Pancreas (tissue), 10 donors: ENCODE measurements at places on chromosomes 11 and 22.

- H3K27me3 ChIP-seq = no peaks in the 10 kb centered on the region
- H3K4me1 ChIP-seq = no peaks in the 10 kb centered on the region
- DNase-seq = peak; percentile 74
- no peak overlapping the region for H3K4me3 ChIP-seq
- no peaks in the 10 kb centered on the region for H3K36me3 ChIP-seq
- H3K27ac ChIP-seq = no peak overlapping the region
Observed at GRCh38 chr11:8360086-8360828, 96.6 kb upstream of the LMO1 start.

GRCh38 chr11:1546536-1547466 lies 25.3 kb downstream of the DUSP8 start:
- DNase-seq = peak; percentile 49
- no peak overlapping the region for H3K27ac ChIP-seq
- H3K27me3 ChIP-seq = no peaks in the 10 kb centered on the region
- H3K4me1 ChIP-seq = peaks cover 17% of the 10 kb centered on the region
- H3K4me3 ChIP-seq = peak overlapping the region; percentile 23

DNA sequence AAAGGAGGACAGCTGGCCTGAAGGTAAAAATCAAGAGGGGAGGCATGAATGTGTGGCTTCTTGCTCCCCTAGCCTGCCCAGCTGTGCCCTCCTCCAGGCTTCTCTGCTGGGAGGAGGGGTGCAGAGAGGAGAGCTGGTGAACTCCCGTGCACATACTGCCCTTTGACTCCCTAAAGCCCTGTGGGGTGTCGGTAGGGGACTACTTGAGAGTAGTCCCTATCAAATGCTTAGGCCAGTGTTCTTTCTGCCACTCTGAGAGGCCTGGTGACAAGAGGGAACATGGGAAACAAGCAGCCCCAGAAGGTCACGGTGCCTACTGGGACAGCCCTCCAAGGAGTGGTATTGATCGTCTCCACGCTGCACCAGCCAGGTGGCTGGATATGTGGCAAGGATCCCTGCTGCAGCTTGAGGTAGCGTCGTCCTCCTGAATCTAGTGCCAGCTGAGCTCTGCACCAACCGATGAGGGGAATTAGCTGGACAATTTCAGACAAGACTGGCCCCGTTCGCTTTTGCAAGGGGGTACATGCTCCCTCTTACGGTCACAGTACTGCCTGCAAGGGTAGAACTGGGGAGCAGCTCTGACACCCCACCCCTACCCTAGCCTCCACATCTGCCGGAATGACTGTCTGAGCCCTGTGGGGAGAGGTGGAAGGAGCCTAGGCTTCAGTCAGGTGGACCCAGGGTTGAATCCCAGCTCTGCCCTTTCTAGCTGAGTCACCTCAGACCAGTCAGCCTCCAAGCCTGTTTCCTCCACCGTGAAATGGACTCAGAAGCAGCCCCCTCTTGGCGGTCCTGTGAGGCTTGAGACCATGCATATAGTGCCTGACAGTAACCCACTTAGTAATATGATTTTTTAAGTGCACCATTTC lies 17.1 kb upstream of the C11orf96 start:
- no peak overlapping the region for H3K4me3 ChIP-seq
- peaks cover 4% of the 10 kb centered on the region for H3K36me3 ChIP-seq
- H3K27ac ChIP-seq = no peak overlapping the region

GRCh38 chr11:60992842-60993409 lies 21.4 kb downstream of the CD6 start:
- H3K27me3 ChIP-seq = no peaks in the 10 kb centered on the region
- no peaks in the 10 kb centered on the region for H3K36me3 ChIP-seq
- DNase-seq = no peak

DNA sequence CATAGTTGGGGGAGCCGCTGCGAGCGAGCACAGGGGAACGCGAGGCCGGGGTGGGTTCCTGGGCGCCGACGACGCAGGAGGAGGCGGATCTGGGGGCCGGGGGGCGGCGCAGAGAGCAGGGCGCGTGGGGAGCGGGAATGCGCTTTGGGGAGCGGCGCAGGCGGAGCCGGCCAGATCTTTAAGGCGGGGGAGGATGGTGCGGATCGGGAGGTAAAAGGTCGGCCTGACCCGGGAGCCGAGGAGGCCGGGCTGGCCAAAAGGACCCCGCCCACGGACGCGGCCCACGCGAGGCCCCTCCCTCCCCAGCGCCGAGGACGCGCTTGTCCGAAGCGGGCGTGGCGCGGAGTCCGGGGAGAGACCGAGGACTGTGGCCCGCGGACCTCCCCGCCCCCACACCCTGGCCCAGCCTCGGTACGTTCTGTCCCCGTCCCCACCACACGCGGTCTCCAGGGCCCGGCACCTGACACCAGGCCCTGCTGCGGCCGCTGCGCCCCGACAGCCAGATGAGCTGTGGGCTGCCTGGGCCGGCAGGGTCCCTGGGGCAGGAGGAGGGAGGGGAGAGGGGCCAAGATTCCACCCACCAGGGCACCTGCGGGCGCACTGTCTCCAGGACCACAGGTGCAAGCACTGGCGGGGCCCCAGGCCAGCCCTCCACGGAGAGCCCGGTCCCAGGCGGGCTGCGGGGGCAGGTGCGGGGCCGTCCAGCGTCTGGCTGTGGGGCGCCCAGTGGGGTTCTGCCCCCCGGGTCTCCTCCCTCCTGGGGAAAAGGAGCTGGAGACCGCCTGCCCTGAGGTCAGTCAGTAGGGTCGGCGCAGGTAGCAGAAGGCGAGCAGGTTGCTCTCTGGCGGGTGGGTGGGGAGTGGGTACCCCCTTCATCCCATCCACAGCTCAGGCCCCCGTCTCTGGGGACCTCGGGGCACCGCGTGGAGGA lies 10.9 kb downstream of the PIM3 start:
- H3K4me3 ChIP-seq = peak overlapping the region; percentile 52
- no peaks in the 10 kb centered on the region for H3K27me3 ChIP-seq
- peak; percentile 76 for DNase-seq
- no peaks in the 10 kb centered on the region for H3K36me3 ChIP-seq
- peak overlapping the region; percentile 73 for H3K27ac ChIP-seq

GRCh38 chr11:70089631-70090030 lies 11.5 kb downstream of the ANO1 start:
- H3K4me1 ChIP-seq = no peaks in the 10 kb centered on the region
- H3K36me3 ChIP-seq = no peaks in the 10 kb centered on the region
- no peak overlapping the region for H3K4me3 ChIP-seq
- H3K27me3 ChIP-seq = no peaks in the 10 kb centered on the region

GRCh38 chr11:20003351-20003750 lies 156.9 kb downstream of the DBX1 start:
- H3K27me3 ChIP-seq = no peaks in the 10 kb centered on the region
- no peak overlapping the region for H3K4me3 ChIP-seq
- no peak for DNase-seq

GRCh38 chr22:20531404-20532201 lies 24.2 kb downstream of the MED15 start:
- no peaks in the 10 kb centered on the region for H3K36me3 ChIP-seq
- DNase-seq = no peak
- no peaks in the 10 kb centered on the region for H3K4me1 ChIP-seq

- no peaks in the 10 kb centered on the region for H3K4me1 ChIP-seq
- no peaks in the 10 kb centered on the region for H3K36me3 ChIP-seq
- H3K4me3 ChIP-seq = no peak overlapping the region
- DNase-seq = no peak
Observed at GRCh38 chr11:26765323-26765722, 43.5 kb upstream of the SLC5A12 start.

DNA sequence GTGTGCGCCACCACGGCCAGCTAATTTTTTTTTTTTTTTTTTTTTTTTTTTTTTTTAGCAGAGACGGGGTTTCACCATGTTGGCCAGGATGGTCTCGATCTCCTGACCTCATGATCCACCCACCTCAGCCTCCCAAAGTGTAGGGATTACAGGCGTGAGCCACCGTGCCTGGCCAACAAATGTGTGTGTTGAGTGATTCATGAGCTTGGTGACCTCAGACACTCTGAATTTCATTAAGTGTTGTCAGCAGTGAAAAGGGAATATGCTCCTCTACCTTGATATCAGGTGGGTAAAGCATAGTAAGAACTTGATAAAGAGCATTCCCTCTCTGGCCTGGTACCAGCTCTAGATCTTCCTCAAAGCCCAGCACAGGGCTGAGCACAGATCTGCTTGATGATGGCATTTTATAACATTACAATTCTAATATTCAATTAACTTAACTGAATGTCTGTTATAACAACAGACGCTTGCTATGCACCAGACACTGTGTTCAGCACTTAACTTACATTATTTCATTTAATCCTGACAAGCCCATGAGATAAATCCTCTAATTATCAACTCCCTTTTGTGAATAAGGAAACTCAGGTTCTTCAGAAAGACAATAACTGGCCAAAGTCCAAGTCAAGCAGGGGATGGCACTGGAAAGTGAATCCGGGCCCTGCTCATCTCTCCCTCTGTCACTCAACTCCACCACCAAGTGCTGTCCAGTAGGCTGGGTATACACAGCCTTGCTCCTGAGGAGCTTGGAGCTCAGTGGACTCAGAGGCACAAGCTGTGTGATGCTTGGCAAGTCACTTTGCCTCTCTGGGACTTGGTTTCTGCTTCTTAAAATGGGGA lies 13.0 kb downstream of the TBC1D10A start:
- H3K27me3 ChIP-seq = no peaks in the 10 kb centered on the region
- peaks cover 28% of the 10 kb centered on the region for H3K4me1 ChIP-seq
- no peaks in the 10 kb centered on the region for H3K36me3 ChIP-seq
- H3K27ac ChIP-seq = peak overlapping the region; percentile 6
- no peak for DNase-seq
- H3K4me3 ChIP-seq = no peak overlapping the region

DNA sequence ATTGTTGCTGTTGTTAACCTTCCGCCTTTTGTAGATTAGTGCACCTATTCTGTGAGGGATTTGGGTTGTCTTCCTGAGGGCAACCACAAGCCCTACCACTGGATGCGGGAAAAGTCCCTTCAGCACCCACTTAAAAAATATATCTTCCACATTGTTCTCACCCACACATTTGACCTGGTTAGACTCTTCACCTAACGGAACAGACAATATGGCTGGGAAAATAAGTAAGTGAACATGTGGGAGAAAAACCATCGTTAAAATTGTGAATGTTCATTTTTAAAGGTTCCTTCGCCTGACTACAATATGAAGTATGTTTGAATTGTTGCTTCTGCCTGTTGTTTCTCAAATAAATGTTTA lies 72.0 kb upstream of the MPEG1 start:
- no peaks in the 10 kb centered on the region for H3K36me3 ChIP-seq
- no peak overlapping the region for H3K4me3 ChIP-seq
- no peaks in the 10 kb centered on the region for H3K27me3 ChIP-seq
- H3K4me1 ChIP-seq = peaks cover 25% of the 10 kb centered on the region

GRCh38 chr22:29734838-29735237 lies 15.0 kb downstream of the CABP7 start:
- DNase-seq = no peak
- H3K4me3 ChIP-seq = no peak overlapping the region
- H3K27ac ChIP-seq = no peak overlapping the region
